Thymus (tissue), 14 donors: ENCODE measurements at places on chromosomes 11 and 22. TPM values are rescaled to one million over a fixed set of nuclear protein-coding genes. Genes with fewer than 3 reads are reported as not detected.

GRCh38 chr11:3214420-3214699 is 4.3 kb downstream of the MRGPRG start:
- peaks cover 13% of the 10 kb centered on the region for H3K4me1 ChIP-seq
- no peak overlapping the region for H3K4me3 ChIP-seq
- H3K27ac ChIP-seq = no peak overlapping the region
- no peak for DNase-seq
- H3K27me3 ChIP-seq = peaks cover 3% of the 10 kb centered on the region

DNA sequence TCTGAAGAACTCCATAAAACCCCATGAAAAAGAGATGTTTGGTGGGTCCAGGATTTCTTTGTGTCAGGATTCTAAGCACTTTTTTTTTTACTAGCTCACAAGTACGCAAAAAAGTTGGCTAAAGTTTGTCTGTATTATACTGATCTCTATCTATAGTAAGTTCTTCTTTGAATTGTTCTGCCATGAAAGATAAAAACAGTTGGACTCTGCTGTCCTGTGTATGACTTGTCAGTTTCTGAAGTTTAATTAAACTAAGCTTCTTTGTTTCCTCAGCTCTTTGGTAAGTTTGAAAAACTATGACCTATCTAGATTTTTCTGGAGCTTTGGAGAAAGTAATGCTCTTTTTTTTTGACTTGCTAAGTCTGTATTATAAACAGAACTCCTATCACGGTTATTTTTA is 812.2 kb upstream of the LUZP2 start:
- DNase-seq = no peak
- H3K36me3 ChIP-seq = no peaks in the 10 kb centered on the region
- H3K4me1 ChIP-seq = no peaks in the 10 kb centered on the region
- H3K27me3 ChIP-seq = no peaks in the 10 kb centered on the region
- H3K4me3 ChIP-seq = no peak overlapping the region
- no peak overlapping the region for H3K27ac ChIP-seq

GRCh38 chr11:47631473-47631872 is 10.9 kb downstream of the MTCH2 start:
- no peak for DNase-seq
- H3K4me1 ChIP-seq = no peaks in the 10 kb centered on the region
- H3K4me3 ChIP-seq = no peak overlapping the region
- peaks cover 72% of the 10 kb centered on the region for H3K36me3 ChIP-seq

DNA sequence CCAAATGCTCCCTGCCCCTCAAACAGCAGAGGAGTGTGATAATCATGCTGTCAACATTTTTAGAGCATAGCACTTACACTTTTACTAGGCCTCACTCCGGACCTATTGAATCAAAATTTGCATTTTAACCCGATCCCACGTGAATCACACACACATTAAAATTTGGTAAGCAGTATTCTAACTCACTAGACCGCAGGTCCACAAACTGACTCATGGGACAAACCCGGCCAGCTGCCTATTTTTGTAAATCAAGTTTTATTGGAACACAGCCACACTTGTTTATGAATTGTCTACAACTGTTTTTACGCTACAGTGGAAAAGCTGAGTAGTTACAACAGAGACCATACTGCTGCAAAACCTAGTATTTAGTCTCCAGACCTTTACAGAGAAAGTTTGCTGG is 43.3 kb downstream of the SNX19 start:
- no peak overlapping the region for H3K27ac ChIP-seq
- H3K4me3 ChIP-seq = no peak overlapping the region
- no peaks in the 10 kb centered on the region for H3K4me1 ChIP-seq
- peaks cover 53% of the 10 kb centered on the region for H3K36me3 ChIP-seq
- no peak for DNase-seq

GRCh38 chr11:91244912-91245311 is 979.7 kb upstream of the FAT3 start:
- H3K36me3 ChIP-seq = no peaks in the 10 kb centered on the region
- H3K4me3 ChIP-seq = no peak overlapping the region
- no peaks in the 10 kb centered on the region for H3K27me3 ChIP-seq
- no peak for DNase-seq
- no peak overlapping the region for H3K27ac ChIP-seq

DNA sequence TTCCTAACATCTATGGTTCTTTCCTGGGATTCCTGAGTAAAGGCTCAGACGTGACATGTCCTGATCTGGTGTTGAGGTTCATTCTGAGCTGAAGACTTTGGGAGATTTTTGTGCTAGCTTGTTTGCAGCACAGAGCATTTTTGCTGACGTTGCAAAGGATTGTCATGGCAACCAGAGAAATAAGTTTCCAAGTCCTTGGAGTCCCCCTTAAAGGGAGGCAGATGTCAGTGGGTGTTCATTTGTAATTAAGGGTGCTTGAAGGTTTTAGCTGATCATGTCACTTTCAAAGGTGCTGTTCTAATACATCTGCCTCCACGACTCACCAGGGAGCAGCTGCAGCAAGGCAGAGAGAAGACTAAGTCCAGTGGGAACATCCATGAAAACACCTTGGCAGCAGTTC is 5.4 kb upstream of the SYN3 start:
- no peak for DNase-seq
- no peak overlapping the region for H3K4me3 ChIP-seq
- H3K27ac ChIP-seq = no peak overlapping the region
- H3K4me1 ChIP-seq = no peaks in the 10 kb centered on the region

- H3K27me3 ChIP-seq = no peaks in the 10 kb centered on the region
- H3K4me1 ChIP-seq = no peaks in the 10 kb centered on the region
- no peaks in the 10 kb centered on the region for H3K36me3 ChIP-seq
These were observed 11.7 kb downstream of the GVQW3 start for GRCh38 chr11:76392870-76393269.

- no peaks in the 10 kb centered on the region for H3K27me3 ChIP-seq
- peak overlapping the region; percentile 89 for H3K4me3 ChIP-seq
- H3K27ac ChIP-seq = peak overlapping the region; percentile 93
- peaks cover 39% of the 10 kb centered on the region for H3K4me1 ChIP-seq
- H3K36me3 ChIP-seq = peaks cover 75% of the 10 kb centered on the region
These were observed 72.3 kb downstream of the ETS1 start for GRCh38 chr11:128515086-128515485.

DNA sequence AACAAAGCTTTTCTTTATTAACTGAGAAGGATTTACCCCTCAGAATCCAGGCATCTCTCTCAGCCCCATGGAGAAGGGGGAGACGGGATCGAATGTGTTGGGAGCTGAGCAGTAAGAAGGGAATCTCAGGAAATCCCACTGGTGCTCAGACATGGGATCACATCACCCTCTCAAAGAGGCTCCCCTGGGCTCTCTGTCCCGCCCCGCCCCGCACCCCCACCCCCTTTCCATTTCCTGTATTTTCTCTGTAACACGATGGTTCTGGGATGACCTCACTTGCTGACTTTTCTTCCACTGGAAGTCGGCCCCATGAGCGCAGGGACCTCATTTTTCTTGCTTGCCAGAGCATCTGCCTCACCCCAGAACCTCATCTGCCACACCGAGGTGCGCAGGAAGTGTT is 100.0 kb downstream of the RPS6KA4 start:
- no peaks in the 10 kb centered on the region for H3K27me3 ChIP-seq
- no peak overlapping the region for H3K4me3 ChIP-seq
- DNase-seq = no peak
- no peaks in the 10 kb centered on the region for H3K36me3 ChIP-seq
- no peak overlapping the region for H3K27ac ChIP-seq

DNA sequence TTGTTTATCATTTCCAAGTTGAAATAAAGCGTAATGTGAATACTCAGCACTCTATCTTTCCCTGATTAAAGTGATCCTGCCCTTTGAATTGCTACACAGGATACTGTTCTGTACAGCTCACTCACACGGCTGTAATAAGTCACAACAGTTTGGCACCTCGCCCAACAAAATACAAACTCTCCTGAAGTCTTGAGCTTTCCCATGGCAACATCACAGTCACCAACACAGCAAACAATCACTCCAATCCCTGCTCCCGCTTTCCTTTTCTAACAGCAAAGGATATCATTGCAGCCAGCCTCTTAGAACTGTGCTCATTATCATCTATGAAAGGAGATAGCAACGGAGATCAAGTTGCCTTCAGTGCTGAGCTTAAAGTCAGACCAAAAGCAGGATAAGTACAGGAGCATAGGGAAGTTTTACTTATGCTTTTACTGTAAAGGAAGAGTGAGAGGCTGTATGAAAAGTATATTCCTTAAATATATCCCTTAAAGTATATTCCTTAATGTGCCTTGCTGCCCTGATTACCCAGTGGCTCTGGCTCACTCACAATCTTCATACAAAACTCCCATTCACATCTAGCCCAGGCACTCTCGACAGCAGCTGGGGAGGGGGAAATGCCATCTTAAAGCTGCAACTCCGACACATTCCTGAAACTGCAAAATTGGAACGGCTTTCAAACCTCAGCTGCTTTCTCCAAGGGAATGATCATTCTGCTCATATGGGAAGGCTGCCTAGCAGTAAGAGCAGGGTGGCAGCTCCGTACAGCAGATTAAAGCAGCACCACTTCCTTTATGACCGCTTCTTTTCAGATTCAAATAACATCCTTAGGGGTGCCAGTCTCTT is 35.8 kb downstream of the MAML2 start:
- no peaks in the 10 kb centered on the region for H3K36me3 ChIP-seq
- DNase-seq = no peak
- peaks cover 3% of the 10 kb centered on the region for H3K4me1 ChIP-seq
- H3K4me3 ChIP-seq = no peak overlapping the region

DNA sequence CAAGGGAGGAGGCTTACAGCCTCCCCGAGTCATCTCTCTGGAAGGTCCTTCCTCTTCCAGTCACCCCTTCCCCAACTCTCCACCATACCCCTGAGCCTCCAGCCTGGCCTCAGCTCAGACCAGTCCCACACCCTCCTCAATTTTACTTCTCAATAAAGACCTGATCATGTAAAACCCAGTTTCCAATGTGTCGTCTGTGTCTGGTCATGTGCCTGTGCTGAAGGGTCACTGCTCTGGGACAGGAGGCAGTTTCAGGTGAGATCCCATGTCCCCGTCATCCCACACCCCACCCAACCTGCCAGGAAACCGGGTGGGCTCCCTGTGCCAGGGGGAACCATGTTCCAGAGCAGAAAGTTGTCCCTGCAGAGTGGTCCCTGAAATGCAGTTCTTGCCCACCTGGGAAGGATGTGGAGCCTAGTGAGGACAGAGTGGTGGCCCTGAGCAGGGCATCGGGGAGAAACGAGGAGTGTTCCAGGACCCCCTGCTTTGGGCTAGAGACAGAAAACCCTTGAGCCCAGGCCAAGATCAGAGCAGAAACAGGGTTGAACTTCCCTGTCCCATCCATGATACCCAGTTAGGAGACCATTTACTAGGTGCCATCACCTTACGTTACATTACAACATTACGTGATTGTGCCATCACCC is 19.4 kb downstream of the IGLL5 start:
- no peak overlapping the region for H3K27ac ChIP-seq
- H3K4me3 ChIP-seq = no peak overlapping the region
- H3K27me3 ChIP-seq = peaks cover 8% of the 10 kb centered on the region
- H3K36me3 ChIP-seq = no peaks in the 10 kb centered on the region
- DNase-seq = no peak

GRCh38 chr11:61691380-61692156 is 11.4 kb downstream of the DAGLA start:
- no peaks in the 10 kb centered on the region for H3K27me3 ChIP-seq
- H3K27ac ChIP-seq = no peak overlapping the region
- no peak for DNase-seq

GRCh38 chr11:67564230-67564629 is 19.4 kb upstream of the GSTP1 start:
- no peaks in the 10 kb centered on the region for H3K4me1 ChIP-seq
- peaks cover 3% of the 10 kb centered on the region for H3K27me3 ChIP-seq
- no peak overlapping the region for H3K27ac ChIP-seq

- H3K36me3 ChIP-seq = no peaks in the 10 kb centered on the region
- no peak for DNase-seq
- H3K4me3 ChIP-seq = no peak overlapping the region
- no peak overlapping the region for H3K27ac ChIP-seq
These were observed 30.6 kb downstream of the CACNA1I start for GRCh38 chr22:39601180-39601535.

DNA sequence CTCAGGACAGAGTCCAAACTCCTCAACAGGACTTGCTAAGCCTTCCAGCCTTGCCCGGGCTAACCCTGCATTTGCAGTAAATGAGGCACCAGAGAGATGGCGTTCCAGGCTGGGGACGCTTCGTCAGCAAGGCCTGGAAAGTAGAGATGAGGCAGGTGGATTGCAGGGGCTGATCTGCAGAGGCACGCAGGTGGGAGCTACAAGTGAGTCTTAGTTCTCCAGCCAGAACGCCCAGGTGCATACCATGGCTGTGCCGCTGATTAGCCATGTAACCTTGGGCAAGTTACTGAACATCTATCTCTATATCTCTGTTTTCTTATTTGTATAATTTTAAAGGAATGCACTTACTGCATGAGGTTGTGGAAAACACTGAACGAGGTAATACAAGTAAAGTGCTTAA is 52.7 kb upstream of the BARX2 start:
- no peaks in the 10 kb centered on the region for H3K4me1 ChIP-seq
- H3K4me3 ChIP-seq = no peak overlapping the region
- no peaks in the 10 kb centered on the region for H3K36me3 ChIP-seq

- H3K27me3 ChIP-seq = no peaks in the 10 kb centered on the region
- H3K4me1 ChIP-seq = peaks cover 15% of the 10 kb centered on the region
- H3K4me3 ChIP-seq = peak overlapping the region; percentile 93
- H3K27ac ChIP-seq = peak overlapping the region; percentile 99
- no peak for DNase-seq
These were observed 902 bp downstream of the MUS81 start for GRCh38 chr11:65861165-65861505.

DNA sequence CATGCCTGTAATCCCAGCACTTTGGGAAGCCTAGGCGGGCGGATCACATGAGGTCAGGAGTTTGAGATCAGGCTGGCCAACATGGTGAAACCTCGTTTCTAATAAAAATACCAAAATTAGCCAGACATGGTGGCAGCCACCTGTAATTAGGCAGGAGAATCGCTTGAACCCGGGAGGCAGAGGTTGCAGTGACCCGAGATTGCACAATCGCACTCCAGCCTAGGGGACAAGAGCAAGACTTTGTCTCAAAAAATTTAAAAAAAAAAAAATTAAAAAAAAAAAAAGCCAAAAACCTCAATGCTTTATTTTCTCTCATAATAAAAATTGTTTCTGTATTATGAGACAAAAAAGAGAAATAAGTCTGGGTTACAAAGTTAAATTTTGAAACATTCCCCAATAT is 54.2 kb downstream of the RDX start:
- no peaks in the 10 kb centered on the region for H3K27me3 ChIP-seq
- no peak overlapping the region for H3K27ac ChIP-seq
- no peak for DNase-seq
- no peaks in the 10 kb centered on the region for H3K4me1 ChIP-seq

- H3K27me3 ChIP-seq = no peaks in the 10 kb centered on the region
- no peak overlapping the region for H3K4me3 ChIP-seq
- no peak for DNase-seq
- H3K4me1 ChIP-seq = no peaks in the 10 kb centered on the region
- H3K27ac ChIP-seq = no peak overlapping the region
These were observed 32.6 kb upstream of the KCNQ1OT1 start for GRCh38 chr11:2732261-2732939.

- no peaks in the 10 kb centered on the region for H3K27me3 ChIP-seq
- peak; percentile 54 for DNase-seq
- no peak overlapping the region for H3K4me3 ChIP-seq
- no peak overlapping the region for H3K27ac ChIP-seq
- peaks cover 48% of the 10 kb centered on the region for H3K4me1 ChIP-seq
These were observed 66.5 kb upstream of the CLMP start for GRCh38 chr11:123261345-123262106.

The TREH gene
- not detected for total RNA-seq

The VWCE gene
- 2.4 TPM for total RNA-seq

The MYRF gene
- 0.09 TPM for total RNA-seq

The CTSW gene
- 18.5 TPM for total RNA-seq

The CDCA5 gene
- 26.8 TPM for total RNA-seq

The BLID gene
- total RNA-seq = 0.71 TPM
